Skeletal muscle cell (primary cell): ENCODE measurements at places on chromosomes 7 and 10.

- no peak for DNase-seq
Observed at GRCh38 chr7:113306302-113306701, 187.9 kb upstream of the SMIM30 start.

GRCh38 chr10:29714096-29714874, 79.5 kb upstream of the SVIL start:
- DNase-seq = peak; percentile 76

DNA sequence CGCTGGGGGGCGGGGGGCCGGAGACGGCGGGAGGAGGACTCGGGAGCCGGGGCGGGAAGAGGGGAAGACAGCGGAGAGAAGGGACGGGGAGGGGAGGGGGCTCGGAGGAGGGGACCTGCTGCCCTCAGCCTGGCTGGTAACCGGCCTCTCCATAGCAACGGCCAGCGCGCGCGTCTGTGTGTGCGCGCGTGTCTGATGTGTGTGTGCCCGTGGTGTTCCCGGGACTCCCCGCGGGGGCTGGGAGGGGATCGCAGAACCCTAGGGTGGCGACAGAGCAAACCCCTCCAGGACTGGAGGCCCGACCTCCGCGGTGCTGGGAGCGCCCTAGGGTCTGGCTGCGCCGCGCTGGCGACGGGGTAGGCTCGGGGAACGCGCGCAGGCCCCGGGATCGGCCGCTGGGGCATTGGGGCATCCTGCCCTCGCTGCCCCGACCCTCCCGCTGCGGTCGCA, 356.3 kb downstream of the DNAJB6 start:
- DNase-seq = no peak

DNA sequence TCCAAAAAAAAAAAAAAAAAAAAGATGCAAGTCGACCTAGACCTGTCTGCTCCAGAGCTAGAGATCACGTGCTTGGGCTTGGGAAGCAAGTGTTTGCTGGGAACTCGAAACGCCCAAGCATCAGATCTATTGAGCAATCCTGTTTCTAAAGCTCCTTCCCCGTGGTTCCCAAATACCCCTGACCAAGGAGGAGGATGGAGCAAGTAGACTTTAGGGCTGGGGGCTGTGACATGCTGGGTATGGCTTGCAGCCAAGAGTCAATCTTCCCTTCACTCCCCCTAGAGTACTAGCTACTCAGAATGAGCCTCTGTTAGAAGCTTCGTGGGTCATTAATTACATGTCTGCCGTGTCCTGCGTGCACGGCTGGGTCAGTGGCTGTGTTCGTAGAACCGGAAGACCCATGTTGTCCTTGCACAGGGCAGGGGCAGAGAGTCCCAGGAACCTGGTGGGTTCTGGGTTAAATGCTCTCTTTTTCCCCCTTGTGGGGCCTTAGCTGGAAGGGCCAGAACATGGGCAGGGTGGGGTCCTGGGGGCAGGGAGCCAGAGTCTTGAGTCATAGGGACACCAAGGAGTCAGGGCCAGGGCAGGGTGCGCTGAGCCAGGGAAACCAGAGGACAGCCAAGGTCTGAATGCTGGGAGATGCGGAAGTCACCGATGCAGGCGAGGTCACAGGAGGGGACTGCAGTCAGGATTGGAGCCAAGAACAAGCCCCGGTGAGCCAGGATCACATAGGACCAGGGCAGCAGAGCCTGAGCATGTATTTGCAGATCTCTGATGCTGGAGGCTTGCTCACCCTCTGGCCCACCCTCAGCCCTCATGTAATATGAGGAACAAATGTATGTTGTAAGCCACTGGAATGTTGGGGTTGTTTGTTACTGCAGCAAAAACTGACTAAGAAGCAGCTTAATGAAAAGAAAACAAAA, 34.6 kb upstream of the TPST1 start:
- no peak for DNase-seq

- no peak for DNase-seq
Observed at GRCh38 chr7:151322906-151323305, 18.7 kb upstream of the NUB1 start.

- DNase-seq = peak; percentile 5
Observed at GRCh38 chr10:91251430-91252056, 31.1 kb downstream of the PCGF5 start.

- no peak for DNase-seq
Observed at GRCh38 chr10:3123571-3124411, 48.8 kb downstream of the PITRM1 start.

DNA sequence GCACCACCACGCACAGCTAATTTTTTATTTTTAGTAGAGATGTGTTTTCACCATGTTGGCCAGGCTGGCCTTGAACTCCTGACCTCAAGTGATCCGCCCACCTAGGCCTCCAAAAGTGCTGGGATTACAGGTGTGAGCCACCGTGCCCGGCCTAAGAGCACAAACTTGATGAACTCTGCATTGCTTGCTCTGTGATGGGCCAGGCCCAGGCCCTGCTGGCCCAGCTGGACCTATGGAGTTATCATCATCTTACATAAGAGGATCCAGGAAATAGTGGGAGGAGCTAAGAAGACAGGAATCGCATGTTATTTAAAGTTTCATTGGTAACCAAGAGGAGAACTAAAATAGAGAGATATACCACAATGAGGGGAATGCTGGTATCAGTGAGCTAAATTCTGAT, 86.9 kb downstream of the DAGLB start:
- no peak for DNase-seq

DNA sequence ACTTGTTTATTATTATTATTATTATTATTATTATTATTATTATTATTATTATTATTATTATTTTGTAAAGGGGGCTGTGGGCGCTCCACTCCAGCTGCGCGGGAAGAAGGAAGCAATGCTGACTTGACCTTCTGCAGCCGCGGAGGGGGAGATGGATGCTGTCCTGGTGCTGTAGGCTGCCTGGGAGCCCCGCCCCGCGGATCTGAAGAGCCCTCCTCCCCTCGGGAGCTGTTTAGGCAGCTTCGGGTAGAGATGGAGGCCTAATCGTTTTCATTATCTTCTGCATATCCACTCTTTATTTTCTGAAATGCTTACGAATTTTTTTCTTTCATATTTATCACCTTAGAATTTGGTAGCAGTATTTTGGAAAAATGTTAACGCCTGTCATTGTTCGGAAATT, 101.2 kb upstream of the KLF6 start:
- peak; percentile 50 for DNase-seq

- no peak for DNase-seq
Observed at GRCh38 chr10:67076144-67076543, 150.3 kb downstream of the LRRTM3 start.

GRCh38 chr7:96380111-96380512, 58.2 kb upstream of the SLC25A13 start:
- DNase-seq = no peak

DNA sequence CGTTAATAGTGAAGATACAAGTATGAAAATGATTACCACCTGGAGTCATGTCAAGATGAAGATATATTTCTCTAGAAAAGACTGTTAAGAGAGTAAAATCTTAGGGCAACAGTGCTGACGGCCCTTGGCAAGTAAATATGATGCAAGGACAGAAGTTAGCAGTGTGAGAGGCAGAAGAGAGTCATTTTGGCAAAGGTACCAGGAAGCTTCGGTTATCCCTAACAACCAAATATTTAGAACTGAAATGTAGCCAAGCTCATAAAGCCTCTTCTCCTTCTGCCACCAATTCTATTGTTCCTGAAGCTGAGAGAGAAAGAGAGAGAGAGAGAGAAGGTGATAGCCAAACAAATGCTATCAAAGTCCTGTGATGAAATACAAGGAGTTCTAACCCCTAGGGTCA, 109.6 kb downstream of the MACC1 start:
- no peak for DNase-seq

GRCh38 chr7:77479536-77480088, 57.5 kb upstream of the PTPN12 start:
- DNase-seq = no peak

DNA sequence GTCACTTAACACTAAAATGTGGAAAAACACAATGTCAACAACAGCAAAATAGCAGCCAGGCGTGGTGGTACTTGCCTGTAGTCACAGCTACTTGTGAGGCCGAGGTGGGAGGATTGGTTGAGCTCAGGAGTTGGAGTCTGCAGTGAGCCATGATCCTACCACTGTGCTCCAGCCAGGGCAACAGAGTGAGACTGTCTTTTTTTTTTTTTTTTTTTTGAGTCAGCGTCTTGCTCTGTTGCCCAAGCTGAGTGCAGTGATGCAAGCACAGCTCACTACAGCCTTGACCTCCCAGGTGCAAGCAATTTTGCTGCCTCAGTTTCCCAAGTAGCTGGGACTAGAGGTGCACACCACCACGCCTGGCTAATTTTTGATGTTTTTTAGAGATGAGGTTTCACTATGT, 6.1 kb downstream of the KCTD7 start:
- no peak for DNase-seq

GRCh38 chr7:140005754-140006503, 56.8 kb downstream of the PARP12 start:
- no peak for DNase-seq

DNA sequence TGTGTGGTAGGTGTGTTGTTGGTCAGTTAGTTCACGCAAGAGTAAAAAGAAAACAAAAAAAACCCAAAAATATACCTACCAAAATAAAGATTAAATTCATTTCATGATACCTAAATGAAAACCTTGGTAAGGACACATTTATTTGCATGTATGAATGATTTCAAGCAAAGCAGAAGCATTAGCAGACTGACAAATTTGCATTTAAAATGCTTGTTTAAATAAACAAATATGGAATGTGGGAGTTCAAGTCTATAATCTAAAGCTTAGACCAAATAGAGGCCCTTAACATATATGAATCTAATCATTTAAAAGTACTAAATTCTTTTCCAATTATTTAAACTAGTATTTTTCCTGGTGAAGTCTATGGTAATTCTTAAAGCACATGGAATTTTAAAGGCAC, 35.8 kb downstream of the GNAT3 start:
- no peak for DNase-seq

GRCh38 chr10:97332591-97333350, 1.8 kb downstream of the FRAT2 start:
- DNase-seq = peak; percentile 40

GRCh38 chr7:154304231-154304630, 252.0 kb downstream of the DPP6 start:
- DNase-seq = no peak

- DNase-seq = no peak
Observed at GRCh38 chr7:5214641-5215040, 24.6 kb downstream of the WIPI2 start.

DNA sequence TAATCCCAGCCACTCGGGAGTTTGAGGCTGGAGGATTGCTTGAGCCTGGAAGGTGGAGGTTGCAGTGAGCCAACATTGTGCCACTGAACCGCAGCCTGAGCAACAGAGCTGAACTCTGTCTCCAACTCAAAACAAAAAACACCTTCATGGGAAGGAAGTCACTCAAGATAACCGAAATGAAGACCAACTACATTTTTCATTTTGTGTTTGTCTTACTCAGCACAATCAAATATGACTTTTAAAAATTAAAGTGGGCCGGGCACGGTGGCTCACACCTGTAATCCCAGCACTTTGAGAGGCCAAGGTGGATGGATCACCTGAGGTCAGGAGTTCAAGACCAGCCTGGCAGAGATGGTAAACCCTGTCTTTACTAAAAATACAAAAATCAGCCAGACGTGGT, 40.0 kb downstream of the CREM start:
- no peak for DNase-seq

GRCh38 chr10:6195376-6195775, 7.4 kb upstream of the PFKFB3 start:
- no peak for DNase-seq

- DNase-seq = no peak
Observed at GRCh38 chr10:74081941-74082718, 68.5 kb downstream of the AP3M1 start.

DNA sequence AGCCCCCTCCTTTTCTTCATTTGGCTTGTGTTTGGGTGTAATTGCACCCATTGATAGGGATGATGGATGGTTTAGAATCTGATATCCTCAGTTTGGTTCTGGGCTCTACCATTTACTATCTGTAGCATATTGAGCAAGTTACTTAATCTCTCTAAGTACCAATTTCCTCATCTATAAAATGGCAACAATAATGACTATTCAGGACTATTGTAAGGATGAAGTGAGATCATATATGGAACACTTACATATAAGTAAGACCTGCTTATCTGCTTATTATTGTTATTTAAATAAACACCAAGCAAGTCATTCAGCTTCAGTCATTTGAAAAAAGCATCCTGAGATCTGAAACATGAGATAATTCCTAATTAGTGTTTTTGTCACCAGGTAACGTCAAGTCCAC, 127.0 kb downstream of the SEC23IP start:
- no peak for DNase-seq

DNA sequence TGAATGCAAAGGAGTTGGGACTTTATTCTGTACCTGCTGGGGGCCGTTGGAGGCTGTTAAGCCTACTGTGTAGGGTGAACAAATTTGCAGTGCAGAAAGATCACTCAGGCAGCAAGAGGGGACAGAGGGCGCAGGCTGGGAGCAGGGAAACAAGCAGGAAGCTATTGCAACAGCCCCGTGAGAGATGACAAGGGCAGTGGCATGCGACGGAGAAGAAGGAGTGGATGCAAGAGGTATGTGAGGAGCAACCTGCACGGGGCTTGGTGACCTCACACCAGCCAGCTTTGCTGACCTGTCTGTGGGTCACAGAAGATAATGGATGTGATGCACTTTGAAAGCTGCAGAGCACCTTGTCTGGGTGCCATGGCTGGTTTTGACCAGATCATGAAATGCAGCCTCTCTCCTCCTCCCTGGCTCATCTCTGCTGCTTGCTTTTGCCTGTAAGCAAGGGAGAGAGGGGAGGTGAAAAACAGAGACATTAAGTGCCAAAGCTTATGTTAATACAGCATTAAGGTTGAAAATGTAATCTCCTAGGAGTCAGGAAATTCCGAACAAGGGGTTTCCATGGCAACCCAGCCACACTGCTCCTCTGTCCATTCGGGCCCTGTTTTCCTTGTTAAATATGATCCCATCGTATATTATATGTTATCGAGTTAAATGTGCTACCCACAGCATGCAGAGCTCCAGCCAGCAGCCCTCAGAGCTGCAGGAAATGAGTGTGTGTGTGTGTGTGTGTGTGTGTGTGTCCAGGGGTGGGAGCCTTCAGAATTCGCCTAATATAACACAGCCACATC, 314.3 kb upstream of the ZMIZ1 start:
- peak; percentile 67 for DNase-seq

- DNase-seq = peak; percentile 78
Observed at GRCh38 chr10:126661841-126662515, 8.5 kb downstream of the C10orf90 start.

DNA sequence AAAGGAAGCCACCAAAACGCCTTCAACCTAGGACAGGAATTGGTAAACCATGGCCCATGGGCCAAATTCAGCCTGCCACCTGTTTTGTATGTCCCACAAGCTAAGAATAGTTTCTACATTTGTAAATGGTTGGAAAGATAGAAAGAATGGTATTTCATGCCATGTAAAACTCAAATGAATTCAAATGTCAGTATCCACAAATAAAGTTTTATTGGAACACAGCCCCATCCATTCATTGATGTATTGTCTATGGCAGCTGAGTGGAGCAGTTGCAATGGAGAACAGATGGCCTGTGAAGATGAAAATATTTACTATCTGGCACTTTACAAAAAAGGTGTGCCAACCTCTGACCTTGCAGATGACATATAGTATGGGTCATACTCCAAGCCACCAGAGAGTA, 236.9 kb downstream of the CREB5 start:
- no peak for DNase-seq
